Left hindlimb (tissue), 1 donor: ENCODE measurements at places on chromosomes 6 and 20.

DNA sequence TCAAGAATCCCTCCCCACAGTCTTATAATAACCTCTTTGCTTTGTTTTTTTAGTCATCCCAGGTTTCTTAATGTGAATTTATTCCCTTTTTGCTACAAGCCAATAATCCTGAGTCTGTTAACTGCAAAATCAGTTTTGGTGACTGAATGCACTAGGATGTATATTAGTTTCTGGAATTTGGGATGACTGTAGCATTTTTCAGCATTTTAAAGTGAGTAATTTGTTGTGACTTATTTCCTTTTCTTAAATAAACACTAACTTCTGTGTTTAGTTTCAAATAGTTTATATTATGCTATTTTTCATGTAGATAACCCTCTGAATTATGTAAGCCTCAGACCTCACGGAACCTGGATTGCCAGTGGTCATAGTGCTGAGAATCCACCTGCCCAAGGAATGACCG is 5.5 kb downstream of the CST1 start:
- no peak for DNase-seq

DNA sequence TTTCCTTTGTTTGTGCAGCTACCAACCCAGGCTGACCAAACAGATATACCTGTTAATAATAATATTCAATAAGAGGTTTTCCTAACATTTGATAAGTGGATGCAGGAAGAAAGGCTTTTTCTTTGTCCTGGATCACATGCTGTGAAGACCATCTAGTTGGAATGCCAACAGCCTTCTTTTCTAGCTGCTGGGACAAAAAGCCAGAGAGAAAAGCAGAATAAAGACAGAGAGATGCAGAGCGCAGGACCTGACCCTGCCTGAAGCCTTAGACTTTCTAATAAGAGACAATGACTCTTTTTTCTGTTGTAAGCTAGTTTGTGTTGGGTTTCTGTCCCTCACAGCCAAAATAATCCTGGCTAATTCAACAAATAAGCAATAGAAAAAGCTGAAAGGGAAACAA is 308.2 kb downstream of the PHF3 start:
- DNase-seq = no peak

DNA sequence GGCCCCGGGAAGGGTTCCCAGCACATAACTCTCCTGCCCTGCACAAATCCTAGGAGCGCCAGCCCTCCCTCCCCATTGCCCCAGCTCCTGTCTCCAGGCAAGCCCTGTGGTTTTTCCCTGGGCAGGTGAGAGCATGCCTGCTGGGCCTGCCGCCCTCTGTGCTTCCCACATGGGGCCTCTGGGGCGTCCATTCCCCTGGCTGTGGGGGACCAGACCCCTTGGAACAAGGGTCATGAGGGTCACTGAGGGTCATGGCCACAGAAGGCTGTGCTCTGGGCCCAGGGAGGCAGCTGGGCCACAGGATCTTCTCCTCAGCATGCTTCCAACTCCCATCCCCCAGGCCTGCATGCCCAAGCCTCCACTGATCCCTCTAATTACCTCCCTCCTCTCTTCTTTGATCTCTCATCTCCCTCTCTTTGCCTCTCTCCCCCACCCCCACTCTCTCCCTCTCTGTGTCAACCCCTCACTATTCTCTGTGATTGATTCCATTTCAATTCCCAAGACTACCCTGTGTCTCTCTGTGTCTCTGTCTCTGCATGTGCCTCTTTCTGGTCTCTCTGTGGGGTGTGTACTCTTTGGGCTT is 6.1 kb downstream of the MDFI start:
- DNase-seq = no peak

GRCh38 chr20:8153281-8153908 is 21.3 kb downstream of the PLCB1 start:
- no peak for DNase-seq

- peak; percentile 25 for DNase-seq
These were observed 185.6 kb upstream of the CST7 start for GRCh38 chr20:24763386-24764026.

- DNase-seq = no peak
These were observed 32.1 kb upstream of the RIN2 start for GRCh38 chr20:19725814-19726525.

GRCh38 chr6:72288592-72288991 is 333.3 kb upstream of the KCNQ5 start:
- no peak for DNase-seq

DNA sequence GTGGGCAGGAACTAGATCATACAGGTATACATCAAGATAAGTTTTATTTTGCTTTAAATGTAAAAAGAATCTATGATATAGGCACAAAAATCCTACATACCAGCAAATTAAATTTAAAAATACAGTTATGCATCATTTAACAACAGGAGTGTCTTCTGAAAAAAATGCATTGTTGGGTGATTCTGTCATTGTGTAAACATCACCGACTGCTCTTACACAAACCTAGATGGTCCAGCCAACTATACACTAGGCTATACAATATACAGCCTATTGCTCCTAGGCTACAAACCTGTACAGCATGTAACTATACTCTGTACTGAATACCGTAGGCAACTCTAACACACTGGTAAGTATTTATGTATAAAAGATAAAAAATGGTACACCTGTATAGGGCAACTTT is 139.4 kb downstream of the RNGTT start:
- DNase-seq = no peak

DNA sequence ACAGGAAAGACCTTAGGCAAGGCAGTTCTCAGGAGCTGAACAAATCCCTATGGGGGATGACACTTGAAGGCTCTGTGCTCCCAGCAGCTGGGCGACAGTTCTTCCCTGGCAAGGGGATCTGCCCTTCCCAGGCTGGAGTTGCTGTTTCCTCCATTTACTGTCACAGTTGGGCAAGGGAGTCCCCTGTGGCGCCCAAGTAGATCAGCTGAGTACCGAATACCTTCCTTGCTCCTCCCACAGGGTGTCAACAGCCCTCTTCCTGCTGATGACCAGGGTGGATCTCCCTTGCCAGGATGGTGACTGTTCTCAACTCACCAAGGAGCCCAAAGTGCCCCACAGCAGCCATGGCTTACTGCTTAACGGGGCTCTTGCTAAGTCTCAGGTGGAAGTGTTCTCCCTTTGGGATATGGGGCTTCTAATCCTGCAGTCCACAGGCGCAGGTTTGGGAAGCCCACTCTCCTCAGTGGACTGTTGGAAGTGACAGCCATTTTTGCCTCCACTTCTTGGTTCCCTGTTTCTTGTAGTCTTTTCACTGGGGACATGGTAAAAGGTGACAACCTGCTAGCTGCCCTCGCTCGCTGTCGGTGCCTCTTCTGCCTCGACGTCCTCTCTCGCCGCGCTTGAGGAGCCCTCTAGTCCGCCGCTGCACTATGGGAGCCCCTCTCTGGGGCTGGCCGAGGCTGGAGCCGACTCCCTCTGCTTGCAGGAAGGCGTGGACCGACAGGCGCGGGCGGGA is 5.7 kb upstream of the PSMG4 start:
- DNase-seq = no peak

DNA sequence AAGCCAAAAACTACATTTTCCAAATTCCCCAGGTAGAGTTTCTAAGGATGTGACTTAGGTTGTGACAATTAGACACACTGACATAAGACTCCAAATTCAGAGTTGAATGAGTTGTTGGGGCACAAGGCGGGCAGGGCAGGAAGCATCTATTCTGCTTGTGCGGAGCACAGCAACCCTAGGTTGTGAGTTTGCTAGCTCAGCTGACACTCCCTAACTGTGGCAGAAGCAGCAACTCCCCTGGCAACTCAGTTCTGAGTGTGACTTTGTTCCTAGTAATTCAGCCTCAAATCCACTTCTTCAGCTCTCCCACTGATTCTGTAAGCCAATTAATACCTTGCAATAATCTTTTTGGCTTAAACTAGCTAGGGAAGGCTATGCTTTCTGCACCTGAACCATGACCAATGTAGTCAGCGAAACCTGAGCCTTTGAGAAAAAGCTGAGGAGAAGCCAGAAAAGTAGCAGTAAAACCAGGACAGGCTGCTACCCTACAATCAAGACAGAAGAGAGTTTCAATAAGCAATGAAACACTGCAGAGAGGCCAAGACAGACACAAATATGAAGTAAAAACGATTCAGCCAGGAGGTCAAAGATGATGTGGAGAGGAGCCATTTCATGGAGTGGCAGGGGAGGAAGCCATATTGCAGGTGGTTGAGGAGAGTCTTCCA is 30.0 kb upstream of the PAQR8 start:
- no peak for DNase-seq

GRCh38 chr6:114569669-114570068 is 226.8 kb upstream of the HS3ST5 start:
- peak; percentile 36 for DNase-seq

GRCh38 chr6:129692467-129692866 is 17.5 kb downstream of the ARHGAP18 start:
- DNase-seq = no peak

DNA sequence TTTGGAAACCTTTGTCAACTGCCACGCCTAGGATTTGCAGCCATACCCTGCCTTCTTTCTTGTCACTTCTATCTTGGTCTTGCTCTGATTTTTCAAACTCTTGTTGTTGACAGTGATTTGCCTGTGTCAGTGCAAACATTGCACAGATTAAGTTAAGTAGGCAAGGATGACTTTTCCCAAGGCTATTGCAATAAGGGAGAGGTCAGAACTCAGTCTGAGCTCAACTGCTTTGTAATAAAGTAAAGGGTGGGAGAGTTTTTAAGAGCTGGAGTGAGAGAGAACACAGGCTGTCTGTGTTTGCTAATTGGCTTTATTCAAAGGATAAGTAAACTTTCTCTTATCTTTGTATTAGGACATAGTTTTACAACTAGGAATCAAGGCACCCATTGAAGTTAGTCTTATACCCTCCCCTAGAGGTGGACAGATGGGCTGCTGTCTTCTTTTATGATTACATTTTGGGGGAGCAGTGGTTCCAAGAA is 448.6 kb downstream of the PHF3 start:
- no peak for DNase-seq

DNA sequence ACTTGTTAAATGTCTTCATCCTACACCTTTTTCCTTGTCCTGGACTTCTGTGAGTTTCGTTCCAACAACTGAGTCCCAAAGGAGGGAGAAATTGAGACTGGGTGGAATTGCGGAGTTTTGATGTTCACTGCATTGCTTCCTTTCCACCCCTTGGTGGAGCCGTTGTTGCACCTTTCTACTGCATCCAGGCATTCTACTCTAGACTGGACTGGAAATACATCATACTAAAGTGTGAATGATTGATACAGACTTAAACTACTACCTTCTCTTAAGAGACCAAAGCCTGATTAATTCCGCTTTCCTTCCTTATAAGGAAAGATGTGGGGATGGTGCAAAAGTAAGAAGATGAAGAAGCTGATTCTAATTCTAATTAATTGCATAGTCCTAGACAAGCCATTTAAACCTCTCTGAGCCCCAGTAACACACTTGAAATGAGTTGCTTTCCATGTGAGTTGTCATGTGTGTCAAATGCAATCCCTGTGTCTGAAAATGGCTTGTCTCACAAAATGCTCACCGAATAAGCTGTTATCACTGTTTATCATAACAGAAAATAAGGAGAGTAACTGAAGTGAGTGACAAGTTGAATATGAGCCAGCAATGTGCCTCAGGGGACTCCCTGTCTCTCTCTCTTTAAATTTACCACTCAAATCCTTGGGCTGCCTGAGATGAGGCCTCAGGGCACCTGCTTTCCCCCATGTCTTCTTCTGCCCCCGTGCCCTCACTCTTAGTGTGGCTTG is 338.3 kb upstream of the CHD6 start:
- no peak for DNase-seq

GRCh38 chr6:43262000-43262779 is 18.9 kb downstream of the TTBK1 start:
- no peak for DNase-seq

- no peak for DNase-seq
These were observed 14.2 kb downstream of the NKX2-2 start for GRCh38 chr20:21499641-21500040.

DNA sequence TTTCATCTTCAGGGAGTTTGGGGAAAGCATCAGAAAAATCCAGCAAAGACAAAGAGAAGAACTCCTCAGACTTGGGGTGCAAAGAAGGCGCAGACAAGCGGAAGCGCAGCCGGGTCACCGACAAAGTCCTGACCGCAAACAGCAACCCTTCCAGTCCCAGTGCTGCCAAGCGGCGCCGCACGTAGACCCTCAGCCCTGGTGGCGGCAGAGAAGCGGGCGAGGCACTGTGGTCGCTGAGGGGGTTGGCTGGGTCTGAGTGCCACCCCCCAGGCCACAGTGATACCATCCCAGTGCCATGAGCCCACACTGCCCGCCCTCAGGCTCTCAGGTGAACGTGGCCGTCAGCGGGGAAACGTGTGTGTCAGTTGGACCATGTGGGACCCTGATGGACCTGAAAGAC is 3.2 kb downstream of the MRGBP start:
- DNase-seq = no peak

DNA sequence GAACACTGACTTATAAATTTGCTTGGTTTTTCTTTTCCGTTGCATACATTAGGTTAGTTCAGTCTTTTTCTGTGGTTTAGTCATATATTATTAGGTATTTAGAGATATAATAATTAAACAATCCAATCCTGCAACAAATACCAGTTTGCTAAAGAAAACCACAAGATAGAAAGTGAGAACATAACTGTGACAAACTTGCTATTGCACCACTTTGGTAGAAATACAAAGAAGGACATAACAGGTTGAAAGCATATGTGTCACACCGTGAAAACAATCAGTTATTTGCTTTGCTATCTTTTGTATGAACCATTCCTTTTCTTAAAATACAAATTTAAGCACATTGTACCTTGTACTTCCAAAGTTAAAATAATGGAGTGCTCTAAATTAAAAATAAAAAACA is 42.0 kb upstream of the KCNQ5 start:
- no peak for DNase-seq

- DNase-seq = no peak
These were observed 77.1 kb downstream of the SLC2A10 start for GRCh38 chr20:46786566-46786965.

- DNase-seq = no peak
These were observed 138.4 kb upstream of the TNFAIP3 start for GRCh38 chr6:137728386-137729349.

- DNase-seq = no peak
These were observed 6.9 kb downstream of the RTEL1 start for GRCh38 chr20:63664861-63665594.

DNA sequence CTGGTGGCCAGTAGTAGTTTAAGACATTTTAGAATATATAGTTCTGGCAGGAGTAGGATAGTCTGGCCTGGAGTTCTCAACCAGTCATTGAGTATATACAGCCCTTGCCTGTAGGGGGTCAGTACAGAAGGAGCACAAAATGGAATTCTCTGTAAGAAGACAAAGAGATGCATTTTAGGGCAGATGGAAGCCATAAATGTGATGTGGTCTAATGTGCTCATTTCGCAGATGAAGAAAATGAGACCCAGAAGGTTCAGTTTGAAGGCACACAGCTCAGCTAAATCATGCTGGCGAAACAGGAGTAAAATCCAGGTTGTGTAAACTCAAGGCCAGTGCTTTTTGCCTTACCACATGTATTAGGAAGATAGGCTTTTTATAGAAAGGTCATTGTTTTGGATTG is 29.6 kb downstream of the QKI start:
- no peak for DNase-seq

- no peak for DNase-seq
These were observed 5.6 kb downstream of the BIRC7 start for GRCh38 chr20:63241272-63241671.

GRCh38 chr6:67722861-67723261 is 912.2 kb upstream of the ADGRB3 start:
- DNase-seq = no peak

GRCh38 chr20:23246717-23247664 is 103.6 kb upstream of the NXT1 start:
- DNase-seq = no peak
